ENCODE measurements at places on chromosomes 6 and 20.

DNA sequence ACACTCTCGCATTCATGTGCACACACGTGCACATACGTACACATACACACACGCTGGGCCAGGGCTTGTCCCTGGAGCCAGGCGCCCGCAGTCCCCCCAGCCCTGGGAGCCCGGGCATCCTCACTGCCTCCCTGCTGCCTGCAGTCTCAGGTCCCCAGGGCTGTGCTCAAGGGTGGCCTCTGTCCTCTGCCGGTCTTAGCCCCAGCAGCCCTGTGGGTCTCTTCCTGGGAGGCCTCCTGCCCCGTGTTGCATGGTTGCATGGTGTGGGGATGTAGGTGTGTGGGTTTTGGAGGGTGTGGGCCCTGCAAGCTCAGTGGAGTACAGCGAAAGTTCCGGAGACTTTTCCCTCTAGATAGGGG, 101.5 kb downstream of the TMEM242 start:
- DNase-seq = no peak

DNA sequence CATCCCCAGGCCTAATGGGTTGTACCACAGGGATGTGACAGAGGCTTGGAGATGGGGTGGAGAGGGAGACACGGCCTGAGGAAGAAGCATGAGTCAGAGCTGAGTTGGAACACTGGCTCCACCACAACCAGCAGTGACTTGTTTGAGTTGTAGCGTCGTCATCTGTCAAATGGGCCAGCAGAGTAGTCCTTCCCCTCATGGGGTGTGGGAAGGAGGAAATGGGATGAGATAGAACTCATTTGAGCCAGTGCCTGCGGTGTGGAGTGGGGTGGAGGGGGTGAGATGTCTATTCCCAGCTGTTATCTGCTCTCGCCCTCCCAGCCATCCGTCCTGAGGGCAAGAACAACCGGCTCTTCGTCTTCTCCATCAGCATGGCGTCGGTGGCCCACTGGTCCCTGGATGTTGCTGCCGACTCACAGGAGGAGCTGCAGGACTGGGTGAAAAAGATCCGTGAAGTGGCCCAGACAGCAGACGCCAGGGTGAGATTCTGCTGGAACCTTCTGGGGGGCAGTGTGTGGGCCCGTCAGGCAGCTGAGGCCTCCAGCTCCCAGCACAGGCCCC, 32.5 kb downstream of the PLCG1 start:
- DNase-seq = no peak

GRCh38 chr6:30312676-30313321, 13.9 kb upstream of the TRIM39 start:
- DNase-seq = no peak

- no peak for DNase-seq
Observed at GRCh38 chr6:119313937-119314884, 35.4 kb downstream of the MAN1A1 start.

- no peak for DNase-seq
Observed at GRCh38 chr6:161088676-161089328, 97.2 kb downstream of the MAP3K4 start.

GRCh38 chr6:46530896-46531295, 39.6 kb upstream of the RCAN2 start:
- DNase-seq = no peak

DNA sequence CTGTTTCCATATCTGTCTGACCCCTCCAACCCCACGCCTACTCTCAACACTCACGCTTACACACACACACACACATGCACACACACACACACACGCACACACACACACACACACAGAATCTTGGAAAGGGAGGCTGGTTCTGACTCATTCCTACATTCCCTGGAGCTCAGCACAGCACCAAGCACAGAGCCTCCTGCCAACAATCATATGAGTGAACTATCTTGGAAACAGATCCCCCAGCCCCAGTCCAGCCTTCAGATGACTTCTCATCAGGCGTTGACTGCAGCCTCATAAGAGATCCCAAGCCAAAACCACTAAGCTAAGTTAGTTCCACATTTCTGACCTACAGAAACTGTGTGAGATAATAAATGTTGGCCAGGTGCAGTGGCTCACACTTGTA, 14.1 kb upstream of the HCK start:
- no peak for DNase-seq

- DNase-seq = no peak
Observed at GRCh38 chr6:112827793-112828192, 480.7 kb downstream of the RFPL4B start.

DNA sequence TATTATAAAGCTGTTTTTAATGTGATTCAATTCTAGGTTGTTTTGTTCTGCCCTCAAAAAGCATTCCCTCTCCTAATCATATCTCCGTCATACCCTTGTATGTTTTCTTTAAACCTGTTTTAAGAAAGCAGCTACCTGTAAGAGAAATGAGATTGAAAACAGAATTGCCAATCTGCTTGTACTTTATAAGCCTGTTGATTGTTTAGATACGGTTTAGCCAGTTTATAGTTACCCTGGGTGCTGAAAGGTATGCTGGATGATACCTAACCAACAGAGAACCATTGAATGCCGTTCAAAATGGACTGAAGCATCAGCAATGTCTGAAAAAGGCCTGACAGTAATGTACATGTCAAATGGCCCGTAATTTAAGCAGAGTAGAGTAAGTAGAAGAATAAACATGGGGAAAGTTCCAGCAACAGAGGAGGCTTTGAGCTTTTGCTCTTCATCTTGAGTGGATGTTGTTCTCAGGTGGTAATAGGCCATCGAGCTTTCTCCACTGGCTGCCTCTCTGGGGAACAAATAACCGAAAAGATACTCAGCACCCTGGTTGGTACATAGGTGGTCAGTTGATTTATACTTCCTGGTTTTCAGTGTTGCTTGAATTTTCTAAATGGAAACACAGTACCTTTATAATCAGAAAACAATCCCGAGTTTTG, 27.5 kb downstream of the PTPN1 start:
- no peak for DNase-seq

DNA sequence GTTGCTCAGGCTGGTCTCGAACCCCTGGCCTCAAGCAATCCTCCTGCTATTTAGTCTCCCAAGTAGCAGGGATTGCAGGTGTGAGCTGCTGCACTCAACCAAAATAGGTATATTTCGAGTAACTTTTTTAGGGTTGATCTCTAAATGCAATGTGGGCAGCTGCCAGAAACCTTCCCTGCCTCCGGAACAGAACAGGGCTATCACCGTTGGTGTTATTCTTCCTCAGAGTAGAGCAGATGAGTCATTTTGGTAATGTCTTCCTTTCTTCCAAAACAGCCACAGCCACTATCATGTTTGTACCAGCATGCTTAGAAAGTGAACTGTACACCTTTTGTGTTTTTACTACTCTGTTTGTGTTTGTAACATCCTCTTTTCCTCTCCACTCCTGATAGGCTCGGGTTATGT, 44.1 kb downstream of the SNX9 start:
- no peak for DNase-seq

- DNase-seq = no peak
Observed at GRCh38 chr20:13336308-13337089, 115.4 kb downstream of the ISM1 start.

DNA sequence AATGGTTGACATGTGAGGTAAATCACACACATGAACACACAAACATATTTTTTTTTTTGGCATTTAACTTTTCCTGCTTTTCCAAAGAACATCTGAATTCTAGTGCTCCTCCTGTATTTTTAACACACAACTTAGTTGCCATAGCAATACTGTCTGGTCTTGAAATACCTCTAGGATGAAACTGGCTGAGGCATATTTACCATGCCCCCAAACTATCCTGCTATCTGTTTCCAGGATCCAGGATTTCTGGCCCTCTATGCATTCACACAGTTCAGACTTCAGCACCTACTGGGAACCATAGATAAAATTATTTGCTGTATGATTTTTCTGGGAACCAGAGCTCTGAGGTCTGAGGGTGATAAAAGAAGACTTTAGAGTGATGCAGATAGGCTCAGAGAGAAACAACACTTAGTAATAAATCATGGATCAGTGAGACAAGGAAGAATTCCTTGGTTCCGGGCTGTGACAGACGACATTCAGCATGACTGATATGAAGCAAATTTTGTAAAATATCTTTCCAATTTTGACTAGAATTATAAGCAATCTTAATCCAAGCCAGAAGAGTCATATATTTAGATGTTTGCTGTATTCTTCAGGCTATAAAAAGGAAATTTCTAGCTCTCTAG, 359.7 kb downstream of the BTBD9 start:
- DNase-seq = no peak

- DNase-seq = no peak
Observed at GRCh38 chr20:56249244-56249955, 868 bp downstream of the MC3R start.

DNA sequence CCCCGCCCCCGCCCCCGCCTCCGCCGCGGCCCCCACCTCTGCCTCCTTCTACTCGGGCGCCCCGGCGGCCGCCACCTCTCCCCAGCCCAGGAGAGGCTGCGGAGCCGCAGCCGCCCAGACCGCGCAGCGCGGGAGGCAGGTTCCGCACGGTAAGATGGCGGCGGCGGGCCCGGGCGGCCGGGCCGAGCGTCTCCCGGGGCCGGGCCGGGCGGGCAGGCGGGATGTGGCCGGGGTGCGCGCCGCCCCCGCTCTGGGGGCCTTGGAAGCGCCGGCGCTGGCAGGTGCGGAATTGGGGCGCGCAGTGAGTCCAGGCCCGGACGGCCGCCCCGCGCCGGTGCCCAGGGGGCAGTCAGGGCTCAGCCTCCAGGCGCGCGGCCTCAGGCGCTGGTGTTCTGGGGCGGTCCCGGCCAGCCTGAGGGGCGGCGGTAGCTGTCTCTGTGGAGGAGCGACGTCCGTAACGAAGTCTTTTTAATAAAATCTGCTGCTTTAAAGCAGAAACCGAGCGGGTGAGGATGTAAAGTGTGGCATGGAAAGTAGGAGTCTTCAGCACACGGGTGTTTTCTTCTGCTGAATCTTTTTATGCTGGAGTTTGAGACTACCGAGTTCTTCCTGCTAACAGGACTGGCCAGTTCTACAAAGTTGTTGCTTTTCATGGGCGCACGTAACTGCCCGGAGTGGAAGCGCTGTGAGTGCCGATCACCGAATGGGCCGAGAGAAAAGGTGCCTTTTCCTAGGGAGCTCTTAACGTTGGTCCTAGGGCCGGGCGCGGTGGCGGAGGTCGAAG, at the start of gene GID8:
Gene GID8 (plus strand): TSS at position 43 of the 784 bp plus-strand sequence. CDS start 3,356 bp downstream, outside the sequence.
- no peak for DNase-seq

DNA sequence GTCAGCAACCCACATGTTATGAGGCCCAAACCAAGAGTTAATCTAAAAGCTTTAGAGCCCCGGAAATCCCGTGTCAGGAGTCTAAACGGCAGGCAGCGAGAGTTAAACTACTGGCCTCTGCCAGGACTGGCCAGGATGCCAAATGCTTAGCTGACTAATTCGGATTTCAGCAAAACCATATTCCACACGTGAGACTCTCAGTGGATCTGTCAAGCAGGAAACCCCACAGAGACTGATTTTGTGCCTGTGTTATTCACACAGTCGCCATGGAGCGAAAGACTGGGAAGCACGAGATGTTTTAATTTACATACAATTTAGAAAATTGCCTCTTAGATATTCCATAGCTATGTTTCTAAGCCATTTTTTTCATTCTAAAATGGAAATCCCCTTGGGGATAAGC, 152.9 kb downstream of the RNASET2 start:
- DNase-seq = peak; percentile 11

- DNase-seq = no peak
Observed at GRCh38 chr6:339480-339879, 47.2 kb downstream of the DUSP22 start.

DNA sequence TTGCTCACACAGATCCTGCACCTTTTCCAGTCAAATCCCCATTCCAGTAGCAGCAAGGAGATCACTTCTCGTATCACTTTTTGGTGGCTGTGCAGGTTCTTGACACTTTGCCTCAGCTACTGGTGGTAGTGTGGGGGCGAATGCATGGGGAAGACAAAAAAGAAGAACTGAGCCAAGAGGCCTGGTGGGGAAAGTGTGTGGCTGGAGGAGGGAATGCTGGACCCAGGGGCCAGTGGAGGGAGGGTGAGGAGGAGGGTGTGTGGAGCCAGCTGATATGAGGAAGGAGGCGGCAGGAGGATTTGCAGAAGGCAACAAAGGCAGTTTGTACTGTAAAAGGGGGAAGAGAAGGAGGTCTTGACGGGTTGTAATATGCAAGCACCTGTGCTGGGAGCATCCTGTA, 15.7 kb upstream of the HLA-C start:
- no peak for DNase-seq

GRCh38 chr20:16926626-16927430, 178.7 kb downstream of the OTOR start:
- DNase-seq = no peak

DNA sequence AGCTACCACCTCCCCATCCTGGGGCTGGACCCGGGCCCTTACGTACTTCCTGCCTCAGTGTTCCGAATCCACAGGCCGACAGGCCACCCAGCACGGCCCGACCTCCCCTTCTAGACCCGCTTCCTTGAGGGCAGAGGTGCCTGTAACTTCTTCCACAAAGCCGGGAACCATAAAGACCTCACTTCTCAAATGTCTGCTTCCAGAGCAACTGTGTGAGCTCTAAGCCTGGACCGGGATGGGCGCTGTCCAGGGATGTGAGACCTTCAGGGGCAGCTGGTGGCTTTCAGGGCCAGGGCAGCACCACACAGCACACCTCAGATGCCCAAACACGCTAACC, 9.3 kb downstream of the SLC2A4RG start:
- DNase-seq = no peak

- no peak for DNase-seq
Observed at GRCh38 chr6:34810936-34811632, 19.2 kb downstream of the BLTP3A start.

- no peak for DNase-seq
Observed at GRCh38 chr6:110628330-110628729, 151.9 kb upstream of the SLC22A16 start.

DNA sequence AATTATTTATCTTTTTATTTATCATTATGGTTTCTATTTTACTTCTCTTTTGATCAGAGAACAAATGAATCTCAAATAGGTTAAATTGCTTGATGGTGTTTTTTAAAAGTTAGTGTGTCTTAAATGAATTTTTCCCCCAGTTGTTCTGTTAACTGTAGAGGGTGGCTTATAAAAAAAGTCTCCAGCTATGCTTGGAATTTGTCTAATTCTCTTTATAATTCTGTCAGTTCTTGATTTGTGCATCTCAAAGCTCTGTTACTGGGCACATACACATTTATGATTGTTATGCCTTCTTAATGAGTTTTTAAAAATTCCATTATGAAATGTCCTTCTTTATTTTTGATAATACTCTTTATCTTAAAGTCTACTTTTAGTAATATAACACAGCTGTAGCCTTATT, 58.0 kb downstream of the LIN28B start:
- no peak for DNase-seq

DNA sequence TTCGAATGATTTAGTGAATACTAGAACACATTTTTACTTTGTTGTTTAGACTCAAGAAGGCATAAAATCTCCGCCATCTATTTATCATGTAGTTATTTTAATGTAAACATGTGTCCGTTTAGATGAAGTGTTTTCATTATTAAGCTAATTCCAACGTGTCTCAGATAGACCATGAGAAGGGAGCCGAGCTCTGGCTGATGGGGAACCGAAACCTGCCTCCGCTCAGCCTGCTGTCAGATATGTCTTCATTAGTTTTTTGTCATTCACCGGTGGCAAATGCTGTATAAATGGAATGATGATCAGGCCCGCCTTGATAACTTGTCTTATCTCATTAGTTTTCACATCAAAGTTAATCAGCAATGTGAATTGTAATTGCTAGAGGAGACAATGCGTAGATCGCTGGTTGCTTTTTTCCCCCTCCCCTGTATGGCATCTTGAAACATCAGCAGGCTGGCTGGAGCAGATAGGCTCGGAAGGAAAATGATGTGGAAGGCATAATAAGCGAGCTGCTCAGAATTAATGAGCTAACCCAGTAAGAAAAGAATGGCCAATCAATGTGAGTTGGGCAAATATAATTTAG, 136.4 kb downstream of the LINC00237 start:
- no peak for DNase-seq

All from NCI-H1048 (cell line).